ENCODE measurements at places on chromosomes 3 and 15. TPM values are rescaled to one million over a fixed set of nuclear protein-coding genes. Genes with fewer than 3 reads are reported as not detected.

FRMD5 gene
- total RNA-seq: not detected

- H3K36me3 ChIP-seq: no peaks in the 10 kb centered on the region
- no peak overlapping the region for H3K27ac ChIP-seq
- no peak for DNase-seq
- no peaks in the 10 kb centered on the region for H3K27me3 ChIP-seq
- H3K4me1 ChIP-seq: no peaks in the 10 kb centered on the region
Observed at GRCh38 chr15:95162069-95162468, 930.7 kb downstream of the MCTP2 start.

DNA sequence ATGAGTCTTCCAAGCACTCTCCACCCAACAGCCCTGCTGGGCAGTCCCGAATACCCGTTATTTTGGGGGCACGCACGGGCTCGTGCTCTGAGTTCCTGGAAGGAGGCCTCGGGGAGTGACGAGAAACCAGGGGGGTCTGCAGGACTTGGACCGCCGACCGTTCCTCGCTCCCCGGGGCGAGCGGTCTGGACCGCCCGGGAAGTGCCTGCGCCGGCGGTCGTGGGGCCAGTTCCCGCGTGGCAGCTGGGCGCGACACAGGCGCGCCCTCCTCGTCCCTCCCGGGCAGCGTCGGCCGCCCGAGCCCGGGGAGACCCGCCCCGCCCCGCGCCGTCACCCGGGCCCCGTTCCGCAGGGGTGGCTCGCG lies 387 bp downstream of the GNB4 start:
- no peaks in the 10 kb centered on the region for H3K27me3 ChIP-seq
- peaks cover 48% of the 10 kb centered on the region for H3K4me1 ChIP-seq
- peak overlapping the region; percentile 96 for H3K27ac ChIP-seq
- H3K4me3 ChIP-seq: peak overlapping the region; percentile 71

POTEB gene
- total RNA-seq: not detected

MOBP gene
- not detected for total RNA-seq

GRCh38 chr3:4529876-4530588 lies 36.9 kb downstream of the ITPR1 start:
- no peak overlapping the region for H3K4me3 ChIP-seq
- no peak overlapping the region for H3K27ac ChIP-seq
- H3K36me3 ChIP-seq: no peaks in the 10 kb centered on the region
- no peaks in the 10 kb centered on the region for H3K27me3 ChIP-seq
- H3K4me1 ChIP-seq: peaks cover 76% of the 10 kb centered on the region

XYLB gene
- 12.3 TPM for total RNA-seq

ENTPD3 gene
- total RNA-seq: 4.8 TPM

DNA sequence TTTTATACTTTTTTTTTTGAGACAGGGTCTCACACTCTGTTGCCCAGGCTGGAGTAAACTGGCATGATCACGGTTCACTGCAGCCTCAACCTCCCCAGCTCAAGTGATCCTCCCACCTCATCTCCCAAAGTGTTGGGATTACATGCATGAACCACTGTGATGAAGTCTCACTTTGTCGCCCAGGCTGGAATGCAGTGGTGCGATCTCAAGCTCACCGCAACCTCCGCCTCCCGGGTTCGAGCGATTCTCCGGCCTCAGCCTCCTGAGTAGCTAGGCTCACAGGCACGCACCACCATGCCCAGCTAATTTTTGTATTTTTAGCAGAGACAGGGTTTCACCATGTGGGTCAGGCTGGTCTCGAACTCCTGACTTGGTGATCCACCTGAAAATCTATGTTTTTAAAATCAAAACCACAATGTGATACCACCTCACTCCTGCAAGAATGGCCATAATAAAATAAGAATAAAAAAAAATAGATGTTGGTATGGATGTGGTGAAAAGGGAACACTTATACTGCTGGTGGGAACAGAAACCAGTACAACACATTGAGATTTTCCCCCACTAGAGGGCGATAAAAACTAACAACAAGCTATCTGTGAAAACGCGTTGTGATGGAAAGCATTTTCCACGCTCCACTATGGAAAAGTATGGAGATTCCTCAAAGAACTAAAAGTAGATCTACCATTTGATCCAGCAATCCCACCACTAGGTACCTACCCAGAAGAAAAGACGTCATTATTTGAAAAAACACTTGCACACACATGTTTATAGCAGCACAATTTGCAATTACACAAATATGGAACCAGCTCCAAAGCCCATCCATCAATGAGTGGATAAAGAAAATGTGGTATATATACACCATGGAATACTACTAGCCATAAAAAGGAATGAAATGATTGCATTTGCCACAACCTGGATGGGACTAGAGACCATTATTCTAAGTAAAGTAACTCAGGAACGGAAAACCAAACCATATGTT lies 26.8 kb upstream of the OCA2 start:
- DNase-seq: no peak
- H3K27ac ChIP-seq: no peak overlapping the region
- no peaks in the 10 kb centered on the region for H3K27me3 ChIP-seq

DNA sequence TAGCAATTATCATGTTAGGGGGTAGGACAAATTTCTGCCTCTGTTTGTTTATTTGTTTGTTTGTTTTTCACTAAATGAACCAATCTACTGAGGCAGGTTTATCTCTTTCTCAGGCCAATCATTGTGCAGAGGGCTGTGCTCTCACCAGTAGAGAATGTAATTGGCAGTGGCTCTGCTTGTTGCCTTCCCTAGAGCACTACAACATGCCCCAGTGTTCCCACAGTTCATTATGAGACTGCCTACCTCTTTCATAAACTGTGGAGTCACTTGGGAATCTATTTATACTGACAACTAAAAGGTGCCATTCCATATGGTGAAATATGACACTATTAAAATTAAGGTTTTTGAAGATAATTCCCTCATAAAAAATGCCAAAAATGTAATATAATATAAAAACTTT lies 196.3 kb upstream of the ALCAM start:
- no peak for DNase-seq
- H3K4me1 ChIP-seq: no peaks in the 10 kb centered on the region
- H3K4me3 ChIP-seq: no peak overlapping the region
- H3K36me3 ChIP-seq: no peaks in the 10 kb centered on the region

- H3K27ac ChIP-seq: no peak overlapping the region
- no peaks in the 10 kb centered on the region for H3K36me3 ChIP-seq
- no peak overlapping the region for H3K4me3 ChIP-seq
- no peaks in the 10 kb centered on the region for H3K27me3 ChIP-seq
- no peaks in the 10 kb centered on the region for H3K4me1 ChIP-seq
- DNase-seq: no peak
Observed at GRCh38 chr3:40557575-40558161, 32.9 kb downstream of the ZNF621 start.

ADAMTS9 gene
- total RNA-seq: 62.2 TPM

CFAP20DC gene
- total RNA-seq: 0.20 TPM

CDHR4 gene
- total RNA-seq: not detected

GRCh38 chr3:107325446-107325845 lies 51.8 kb upstream of the CCDC54 start:
- DNase-seq: no peak
- no peaks in the 10 kb centered on the region for H3K4me1 ChIP-seq
- H3K27ac ChIP-seq: no peak overlapping the region
- H3K36me3 ChIP-seq: no peaks in the 10 kb centered on the region

DNA sequence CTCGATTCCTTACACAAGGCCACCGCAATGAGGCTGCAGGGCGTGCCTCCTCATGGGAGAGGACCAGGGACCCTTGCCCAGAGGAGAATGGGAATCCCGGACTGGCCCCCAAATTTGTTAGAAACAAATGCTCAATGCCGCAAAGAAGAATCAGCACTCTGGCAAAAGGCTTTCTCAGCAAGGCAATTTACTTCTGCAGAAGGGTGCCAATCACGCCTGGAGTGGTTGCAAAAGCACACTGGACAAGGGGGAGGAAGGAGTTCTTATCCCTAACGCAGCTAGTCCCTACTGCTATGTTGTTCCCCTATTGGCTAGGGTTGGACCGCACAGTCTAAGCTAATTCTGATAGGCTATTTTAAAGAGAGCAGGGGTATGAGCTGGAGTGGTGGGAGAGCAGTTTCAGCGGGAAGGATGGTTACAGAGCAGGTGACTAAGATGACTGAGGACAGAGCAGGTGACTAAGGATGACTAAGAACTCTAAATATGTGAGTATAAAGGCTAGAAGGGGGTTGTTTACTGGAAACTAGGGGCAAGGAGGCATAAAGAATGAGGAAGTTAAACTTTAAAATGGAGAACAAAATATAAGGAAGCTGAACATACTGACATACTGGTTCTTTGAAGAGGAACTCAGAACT lies 48.5 kb downstream of the KATNBL1 start:
- no peaks in the 10 kb centered on the region for H3K27me3 ChIP-seq
- H3K36me3 ChIP-seq: peaks cover 82% of the 10 kb centered on the region
- H3K4me1 ChIP-seq: no peaks in the 10 kb centered on the region
- no peak overlapping the region for H3K4me3 ChIP-seq
